Midbrain (tissue), 1 donor: ENCODE measurements at places on chromosomes 6 and 20.

- DNase-seq, result no peak
Measured at GRCh38 chr6:151705993-151706733, 101.3 kb upstream of the ESR1 start.

GRCh38 chr20:20761301-20761700, 48.9 kb upstream of the RALGAPA2 start:
- DNase-seq, result no peak

GRCh38 chr6:34227761-34228421, 8.8 kb upstream of the HMGA1 start:
- DNase-seq, result no peak

DNA sequence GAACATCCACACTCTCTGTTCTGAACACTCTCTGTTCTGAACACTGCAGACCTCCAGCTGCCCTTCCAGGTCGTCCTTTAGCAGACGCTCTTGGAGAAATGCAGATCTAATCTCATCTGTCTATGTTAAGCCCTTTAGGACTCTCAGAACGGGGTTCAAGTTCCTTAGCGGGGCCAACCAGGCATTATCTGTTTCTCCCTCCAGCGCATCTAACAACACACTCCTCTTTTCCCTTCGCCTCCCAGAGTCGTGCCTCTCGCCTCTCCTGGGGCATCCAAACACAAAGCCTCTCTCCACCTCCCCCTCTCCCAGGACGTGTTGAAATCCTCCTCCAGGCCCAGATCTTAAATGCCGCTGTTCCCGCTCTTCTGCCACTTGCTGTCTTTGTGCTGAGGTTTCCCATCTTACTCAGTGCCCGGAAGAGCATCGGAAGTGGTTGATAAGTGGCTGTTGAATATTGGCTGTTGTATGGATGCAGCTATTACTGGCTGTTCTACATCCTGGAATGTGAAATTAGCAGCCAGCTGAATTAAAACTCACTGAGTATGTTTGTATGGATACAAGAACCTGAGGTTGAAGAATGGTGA, 108.4 kb upstream of the GGTLC1 start:
- no peak for DNase-seq

DNA sequence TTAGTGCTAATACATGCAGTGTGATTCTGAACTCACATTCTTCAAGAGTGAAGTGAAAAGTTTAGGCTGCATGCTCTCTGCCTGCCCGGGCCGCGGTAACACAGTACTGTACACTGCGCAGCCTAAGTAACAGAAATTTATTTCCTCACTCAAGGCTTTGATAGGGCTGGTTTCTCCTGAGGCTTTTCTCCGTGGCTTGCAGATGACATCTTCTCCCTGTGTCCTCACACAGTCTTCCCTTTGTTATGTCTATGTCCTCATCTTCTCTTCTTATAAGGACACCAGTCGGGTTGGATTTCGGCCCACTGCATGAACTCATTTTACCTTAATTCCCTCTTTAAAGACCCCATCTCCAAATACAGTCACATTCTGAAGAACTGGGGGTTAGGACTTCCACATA, 51.1 kb upstream of the TMEM170B start:
- no peak for DNase-seq

GRCh38 chr20:57663241-57663640, 43.0 kb upstream of the ZBP1 start:
- no peak for DNase-seq

DNA sequence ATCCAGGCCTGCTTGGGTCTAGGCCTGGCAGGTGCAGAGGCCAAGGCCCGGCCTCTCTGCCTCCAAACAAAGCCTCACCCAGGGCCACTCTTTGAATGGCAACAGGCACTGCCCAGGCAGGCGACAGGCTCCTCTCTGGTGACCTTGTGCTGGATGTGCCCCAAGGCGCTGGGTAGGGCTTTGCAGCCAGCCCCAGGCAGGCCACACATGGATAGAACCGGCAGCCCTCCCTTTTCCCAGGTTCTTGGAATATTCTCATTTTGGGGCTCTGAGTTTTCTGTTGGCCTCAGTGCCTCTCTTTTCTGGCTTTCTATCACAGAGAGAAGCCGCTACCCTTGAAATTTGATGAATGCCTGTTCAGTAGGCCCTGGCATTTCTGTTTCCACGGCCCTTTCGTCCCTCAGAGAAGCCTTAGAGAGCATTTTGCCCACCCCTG, 18.9 kb downstream of the PKIG start:
- DNase-seq, result no peak

DNA sequence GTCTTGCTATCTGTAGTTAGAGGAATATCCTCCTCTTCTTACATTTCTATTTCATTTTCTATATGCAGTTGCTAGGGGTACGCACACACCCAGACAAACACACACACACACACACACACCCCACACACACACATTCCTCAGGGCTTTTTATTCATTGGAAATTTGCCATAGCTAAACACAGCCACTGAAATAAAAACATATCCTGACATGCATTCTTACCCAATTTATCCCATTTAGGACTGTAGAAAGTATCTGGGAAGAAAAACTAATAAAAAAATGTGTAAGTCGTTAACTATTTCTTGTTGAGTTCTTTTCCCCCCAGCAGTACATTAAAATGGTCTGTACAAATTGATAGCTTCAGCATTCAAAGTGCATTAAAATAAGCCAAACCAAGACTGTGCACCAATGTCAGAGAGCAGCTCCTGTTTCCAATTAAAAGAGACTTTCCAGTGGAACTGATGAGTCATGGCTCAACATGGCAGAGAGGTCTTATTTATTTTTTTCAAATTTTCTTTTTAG, 357.9 kb upstream of the AGPAT4 start:
- no peak for DNase-seq

GRCh38 chr6:158813032-158813431, 6.1 kb downstream of the EZR start:
- no peak for DNase-seq

DNA sequence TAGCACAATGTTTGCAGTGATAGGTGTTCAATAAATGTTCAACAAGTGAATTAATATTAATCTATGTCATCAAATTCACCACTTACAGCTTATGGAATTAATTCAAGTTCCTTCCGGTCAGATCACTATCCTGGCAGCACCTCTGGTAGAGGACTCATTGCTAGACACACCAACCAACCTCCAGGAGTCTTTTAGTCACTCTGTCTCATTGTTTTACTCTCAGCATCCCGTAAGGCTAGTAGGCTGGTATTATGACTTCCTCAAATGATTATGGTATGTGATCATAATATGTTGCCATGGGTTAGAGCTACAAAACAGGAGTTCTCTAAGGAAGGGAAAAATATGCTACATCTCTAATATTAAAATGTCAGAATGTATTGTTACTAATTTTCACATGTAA, 21.7 kb upstream of the MMS22L start:
- DNase-seq, result no peak

- DNase-seq, result peak; percentile 75
Measured at GRCh38 chr20:561437-562231, 18.0 kb upstream of the CSNK2A1 start.

GRCh38 chr20:48049641-48050040, 264.4 kb upstream of the SULF2 start:
- no peak for DNase-seq

DNA sequence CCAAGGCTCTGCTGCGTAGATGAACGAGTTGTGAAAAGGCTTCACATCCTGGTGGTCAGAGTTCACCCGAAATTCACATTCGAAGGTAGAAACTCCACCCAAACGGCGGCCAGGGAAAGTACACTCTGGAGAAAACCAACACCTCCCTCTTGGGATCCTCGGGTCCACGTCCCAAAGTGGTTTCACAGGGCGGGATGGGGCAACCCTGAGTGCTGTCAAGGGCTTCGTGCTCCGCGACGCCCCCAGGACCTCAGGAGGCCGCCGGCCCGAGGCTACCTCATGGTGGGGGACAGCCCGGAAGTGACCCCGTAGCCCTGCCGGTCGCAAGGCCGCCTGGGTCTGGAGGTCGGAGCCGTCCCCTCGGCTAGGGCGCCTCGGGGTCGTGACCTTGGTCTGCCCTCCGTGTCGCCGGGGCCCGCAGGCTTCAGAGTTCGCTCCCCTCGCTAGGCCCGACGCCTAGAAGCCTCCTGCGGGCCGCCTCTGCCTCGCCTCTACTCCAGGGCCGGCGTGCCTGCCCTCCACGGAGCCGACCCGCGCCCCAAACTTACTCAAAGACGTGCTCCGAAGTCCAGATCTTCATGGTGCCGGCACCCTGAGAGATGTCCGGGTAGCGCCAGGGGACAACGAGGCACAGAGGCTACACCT, at the start of gene PRELID3B:
Gene PRELID3B, minus strand, starts transcription at position 636 of the 645 bp plus-strand sequence. Its CDS starts 56 bp downstream, at position 580.
- no peak for DNase-seq
